ENCODE measurements at places on chromosomes 5 and 9. TPM values are rescaled to one million over a fixed set of nuclear protein-coding genes. Genes with fewer than 3 reads are reported as not detected.

GRCh38 chr5:179772351-179772750, 21.4 kb upstream of the LTC4S start:
- no peak for DNase-seq
- H3K4me3 ChIP-seq: no peak overlapping the region
- peaks cover 83% of the 10 kb centered on the region for H3K36me3 ChIP-seq

DNA sequence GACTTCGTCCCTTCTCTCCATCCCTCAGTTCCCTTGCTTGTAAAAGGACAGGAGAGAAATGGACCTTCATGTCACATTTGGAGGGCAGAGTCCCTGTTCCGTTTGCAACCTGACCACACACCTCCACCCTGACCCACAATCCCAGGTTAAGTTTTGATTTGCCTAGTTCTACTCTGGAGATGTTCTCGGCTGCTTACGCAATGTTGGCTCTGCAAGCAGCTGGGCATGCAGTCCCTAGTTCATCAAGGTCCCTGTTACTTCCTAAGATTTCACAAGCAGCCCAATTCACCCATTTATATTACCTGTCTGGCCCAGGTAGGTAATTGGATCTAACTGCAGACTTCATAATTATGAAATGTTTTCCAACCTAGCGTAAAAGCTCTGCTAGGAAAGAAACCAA, 28.8 kb downstream of the SLIT3 start:
- DNase-seq: no peak
- H3K4me1 ChIP-seq: no peaks in the 10 kb centered on the region
- no peaks in the 10 kb centered on the region for H3K36me3 ChIP-seq
- H3K4me3 ChIP-seq: no peak overlapping the region
- no peaks in the 10 kb centered on the region for H3K27me3 ChIP-seq
- no peak overlapping the region for H3K27ac ChIP-seq

- no peaks in the 10 kb centered on the region for H3K4me1 ChIP-seq
- H3K36me3 ChIP-seq: peaks cover 22% of the 10 kb centered on the region
- no peaks in the 10 kb centered on the region for H3K27me3 ChIP-seq
- DNase-seq: no peak
- H3K4me3 ChIP-seq: no peak overlapping the region
Measured at GRCh38 chr9:7174884-7175283, 417.1 kb downstream of the KDM4C start.

DNA sequence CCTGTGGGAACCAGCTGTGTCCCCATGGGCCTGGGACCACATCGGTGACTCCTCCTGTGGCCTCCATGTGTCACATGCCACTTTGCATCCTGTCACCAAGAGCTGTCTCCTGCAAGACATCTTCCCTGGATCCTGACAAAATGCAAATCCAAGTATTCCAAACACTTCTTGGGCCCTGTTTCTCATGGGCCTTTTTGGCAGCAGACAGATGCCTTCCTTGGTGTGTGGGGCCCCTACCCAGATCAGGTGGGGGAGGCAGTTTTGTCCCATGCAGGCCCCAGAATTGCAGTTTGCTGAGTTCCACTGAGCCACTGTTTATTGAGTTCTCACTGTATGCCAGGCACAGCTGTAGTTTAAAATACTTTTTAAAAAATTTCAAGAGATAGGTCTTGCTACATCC, 62.5 kb upstream of the GABRP start:
- no peak overlapping the region for H3K4me3 ChIP-seq
- no peaks in the 10 kb centered on the region for H3K36me3 ChIP-seq
- no peak overlapping the region for H3K27ac ChIP-seq
- DNase-seq: no peak
- peaks cover 9% of the 10 kb centered on the region for H3K27me3 ChIP-seq

DNA sequence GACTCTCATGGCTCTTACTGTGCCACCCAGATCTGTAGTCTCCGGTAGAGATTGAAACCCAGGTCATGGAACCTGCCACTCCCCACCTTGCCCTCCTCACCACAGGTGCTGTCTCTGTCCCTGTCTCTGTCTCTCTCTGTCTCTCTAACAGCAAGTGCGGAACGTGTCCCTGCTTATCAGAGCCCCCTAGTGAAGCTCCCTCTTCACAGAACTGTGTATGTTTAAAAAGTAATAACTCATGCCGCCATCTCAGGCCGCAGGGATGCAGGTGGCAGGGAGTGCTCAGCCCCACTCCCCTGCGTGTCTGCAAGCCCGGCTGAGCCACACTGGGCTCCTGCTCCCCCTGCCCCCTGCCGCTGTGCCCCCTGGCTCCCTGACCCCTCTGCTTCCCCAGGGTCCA, 43.8 kb downstream of the UNC5A start:
- peaks cover 67% of the 10 kb centered on the region for H3K27me3 ChIP-seq
- no peak overlapping the region for H3K27ac ChIP-seq
- no peak for DNase-seq
- no peaks in the 10 kb centered on the region for H3K4me1 ChIP-seq
- H3K4me3 ChIP-seq: no peak overlapping the region

GRCh38 chr5:160432196-160432595, 10.5 kb downstream of the PTTG1 start:
- no peak for DNase-seq
- no peak overlapping the region for H3K27ac ChIP-seq
- H3K27me3 ChIP-seq: no peaks in the 10 kb centered on the region
- peaks cover 4% of the 10 kb centered on the region for H3K4me1 ChIP-seq
- no peak overlapping the region for H3K4me3 ChIP-seq

DNA sequence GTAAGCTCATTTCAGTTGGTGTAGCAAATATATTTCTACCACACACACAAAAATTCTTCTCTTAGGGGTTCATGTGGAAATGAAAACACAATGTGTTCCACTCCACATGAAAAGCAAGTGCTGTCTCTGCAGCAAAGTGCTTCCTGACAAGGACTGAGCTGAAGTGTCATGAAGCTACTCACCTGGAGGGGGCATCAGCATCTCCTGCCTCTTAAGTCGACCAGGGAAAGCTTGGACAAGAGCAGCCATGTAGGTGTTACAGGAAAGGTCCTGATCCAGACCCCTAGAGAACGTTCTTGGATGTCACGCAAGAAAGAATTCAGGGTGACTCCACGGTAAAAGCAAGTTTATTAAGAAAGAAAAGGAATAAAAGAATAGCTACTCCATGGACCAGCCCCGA, 62.8 kb downstream of the SV2C start:
- no peaks in the 10 kb centered on the region for H3K27me3 ChIP-seq
- DNase-seq: no peak
- H3K4me1 ChIP-seq: no peaks in the 10 kb centered on the region
- no peaks in the 10 kb centered on the region for H3K36me3 ChIP-seq

DNA sequence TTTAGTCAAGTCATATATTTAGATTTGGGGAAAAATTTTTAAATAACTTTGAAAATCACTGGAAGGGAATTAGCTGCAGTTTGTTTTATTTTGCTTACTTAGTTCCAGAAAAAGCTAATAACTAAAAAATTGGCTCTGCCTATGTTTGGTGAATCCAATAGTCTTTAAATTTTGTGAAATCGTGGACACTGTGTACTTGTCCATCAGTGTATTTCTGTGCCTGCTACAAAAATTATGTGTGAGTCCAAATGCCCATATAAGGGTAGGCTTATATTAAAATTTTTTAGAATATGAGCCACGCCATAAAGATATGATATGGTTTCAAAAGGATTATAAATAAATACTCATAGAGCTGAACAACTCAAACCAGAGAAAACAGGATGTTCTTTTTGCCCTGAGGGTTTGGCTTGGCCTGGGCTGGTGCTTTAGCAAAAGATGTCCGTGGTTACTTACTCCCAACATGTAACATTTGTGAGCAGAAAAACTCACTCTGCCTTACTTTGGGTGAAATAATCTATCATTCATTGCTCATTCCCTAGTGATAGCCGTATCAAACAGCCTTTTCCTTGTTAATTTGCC, 133.2 kb upstream of the PRLR start:
- peaks cover 12% of the 10 kb centered on the region for H3K4me1 ChIP-seq
- no peak overlapping the region for H3K4me3 ChIP-seq
- H3K36me3 ChIP-seq: no peaks in the 10 kb centered on the region
- no peaks in the 10 kb centered on the region for H3K27me3 ChIP-seq
- no peak for DNase-seq

MXD3 gene
- 30.3 TPM for total RNA-seq
